PC-9 (cell line): ENCODE measurements at places on chromosomes 7 and 10. TPM values are rescaled to one million over a fixed set of nuclear protein-coding genes. Genes with fewer than 3 reads are reported as not detected.

CCL24 gene
- total RNA-seq, result not detected in 2 replicates

ASIC3 gene
- total RNA-seq, result 7.6 and 10.5 TPM in 2 replicates

DNA sequence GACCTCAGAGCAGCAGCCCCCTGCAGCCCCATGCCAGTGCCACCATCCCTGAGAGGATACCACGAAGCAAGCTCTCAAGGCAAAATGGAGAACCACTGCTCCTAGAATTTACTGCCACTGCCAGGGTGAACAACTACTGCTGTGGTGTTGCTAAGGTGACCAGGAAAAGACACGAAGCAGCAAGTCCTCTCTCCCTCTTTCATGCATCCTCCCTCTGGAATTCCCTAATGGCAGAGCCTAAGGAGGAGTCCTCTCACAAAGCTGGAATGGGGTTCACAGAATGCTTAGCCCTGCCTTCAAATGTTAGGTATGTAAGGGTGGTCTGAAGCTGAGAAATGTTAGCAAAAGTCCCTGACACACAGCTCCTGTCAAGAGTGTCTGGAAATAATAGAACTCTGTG lies 35.8 kb upstream of the NPSR1 start:
- H3K27me3 ChIP-seq, result no peaks in the 10 kb centered on the region
- DNase-seq, result no peak
- no peak overlapping the region for H3K4me3 ChIP-seq
- no peaks in the 10 kb centered on the region for H3K36me3 ChIP-seq
- H3K4me1 ChIP-seq, result no peaks in the 10 kb centered on the region

GRCh38 chr10:36381748-36382147 lies 739.7 kb upstream of the FZD8 start:
- no peaks in the 10 kb centered on the region for H3K36me3 ChIP-seq
- DNase-seq, result no peak
- no peaks in the 10 kb centered on the region for H3K4me1 ChIP-seq
- H3K27me3 ChIP-seq, result no peaks in the 10 kb centered on the region
